ENCODE measurements at places on chromosomes 7 and 10.

- DNase-seq: no peak
These were observed 19.0 kb downstream of the ADCY1 start for GRCh38 chr7:45593121-45593541.

- DNase-seq: no peak
These were observed 48.7 kb downstream of the OAT start for GRCh38 chr10:124369986-124370385.

DNA sequence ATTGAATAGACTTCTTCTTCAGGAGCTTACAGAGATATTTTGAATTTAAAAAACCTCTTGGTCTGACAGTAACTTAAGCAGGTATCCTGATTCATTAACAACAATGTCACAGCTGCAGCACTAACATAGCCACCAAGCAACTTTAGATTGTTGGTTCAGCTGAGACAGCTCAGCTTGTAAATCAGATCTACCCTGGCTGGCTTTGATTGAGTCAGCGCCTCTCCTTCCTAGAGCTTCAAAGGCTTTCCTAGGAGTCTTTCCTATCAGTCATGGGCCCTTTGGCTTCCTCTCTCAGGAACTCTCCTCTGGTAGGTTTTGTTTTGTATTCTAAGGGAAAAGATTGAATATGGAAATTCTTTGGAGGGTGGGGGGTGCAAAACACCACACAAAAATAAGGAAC, 70.7 kb upstream of the STEAP4 start:
- no peak for DNase-seq

- no peak for DNase-seq
These were observed 30.4 kb downstream of the TSPAN12 start for GRCh38 chr7:120827371-120828118.

- no peak for DNase-seq
These were observed 634.7 kb upstream of the AUTS2 start for GRCh38 chr7:68963552-68963951.

DNA sequence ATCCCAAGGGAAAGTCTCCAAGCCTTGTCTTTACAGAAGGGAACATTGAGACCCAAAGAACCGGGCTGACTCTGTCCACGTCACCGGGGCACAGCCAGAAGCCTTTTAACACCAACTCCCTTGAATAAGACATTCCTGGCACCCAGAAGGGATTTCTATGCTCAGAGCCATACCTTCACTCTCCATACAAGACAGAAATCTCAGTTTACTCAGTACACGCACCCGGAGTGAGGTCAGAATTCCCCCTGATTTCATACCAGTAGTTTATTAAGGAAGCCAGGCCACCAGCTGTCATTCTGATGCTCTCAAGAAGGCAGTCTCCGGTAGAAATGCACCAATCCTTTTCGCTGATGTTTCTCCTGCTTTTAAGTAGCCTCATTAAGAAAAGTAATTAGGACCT, 134.2 kb upstream of the KCNMA1 start:
- DNase-seq: no peak

DNA sequence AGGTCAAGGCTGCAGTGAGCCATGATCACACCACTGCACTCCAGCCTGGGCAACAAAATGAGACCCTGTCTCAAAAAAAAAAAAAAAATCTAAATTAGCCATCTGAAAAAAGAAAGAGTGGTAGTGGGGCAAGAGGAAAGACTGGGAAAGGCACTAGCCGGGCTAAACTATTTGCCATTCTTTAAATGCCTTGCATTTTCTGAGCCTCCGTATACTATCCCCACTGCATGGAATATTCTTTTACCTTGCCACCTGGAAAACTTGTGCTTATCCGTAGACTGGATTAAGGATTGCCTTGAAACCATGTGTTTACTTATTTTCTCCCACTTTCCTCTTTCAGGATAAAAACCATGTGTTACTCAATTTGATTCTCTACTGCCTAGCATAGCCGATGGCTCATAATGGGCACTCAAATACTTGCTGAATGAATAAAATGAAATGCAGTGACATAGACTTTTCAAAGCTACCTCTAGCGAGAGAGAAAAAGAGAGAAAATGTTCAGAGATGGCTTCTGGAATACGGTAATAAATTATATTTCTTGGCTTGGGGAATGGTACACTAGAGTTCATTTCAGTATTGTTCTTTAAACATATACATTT, 30.6 kb downstream of the HYCC1 start:
- no peak for DNase-seq

- no peak for DNase-seq
These were observed 44.3 kb downstream of the MACC1 start for GRCh38 chr7:20172736-20173334.

GRCh38 chr7:127862525-127862924, 168.7 kb downstream of the LRRC4 start:
- no peak for DNase-seq

DNA sequence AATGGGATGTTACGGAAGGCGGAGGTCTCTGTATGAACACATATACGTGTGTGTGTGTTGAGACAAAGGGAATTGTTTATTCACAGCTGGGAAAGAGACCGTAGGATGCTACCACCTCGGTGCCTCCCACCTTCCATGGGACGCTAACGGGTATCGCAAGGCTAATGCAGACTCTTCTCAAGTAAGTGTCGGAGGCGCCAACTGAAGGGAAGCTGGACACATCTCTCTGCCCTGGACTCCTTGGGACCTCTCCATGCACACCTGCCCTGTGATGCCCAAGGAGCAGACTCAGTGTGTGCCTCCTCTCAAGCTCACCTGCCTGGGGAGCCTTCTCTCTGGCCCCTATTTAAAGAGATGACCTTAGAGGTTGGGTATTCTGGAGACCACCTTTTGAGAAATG, 230.9 kb downstream of the DNAJB6 start:
- DNase-seq: no peak

DNA sequence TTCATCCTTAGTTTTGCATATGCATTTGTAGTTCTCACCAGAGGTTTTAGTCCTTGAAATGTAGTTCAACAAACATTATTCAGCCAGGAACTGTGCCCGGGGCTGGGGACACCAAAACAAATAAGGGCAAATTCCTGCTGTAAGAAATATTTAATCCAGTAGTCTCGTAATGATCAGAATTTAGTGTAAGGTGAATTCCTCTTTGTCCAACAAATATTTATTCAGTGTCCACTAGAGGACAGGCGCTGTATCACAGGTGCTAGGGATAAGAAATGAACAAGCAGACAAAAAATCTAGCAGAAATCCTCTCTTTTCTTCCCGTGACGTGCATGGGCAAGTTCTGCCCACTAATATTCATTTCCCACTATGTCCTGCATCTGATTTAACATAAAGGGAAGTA, 17.6 kb downstream of the LGI1 start:
- no peak for DNase-seq

- no peak for DNase-seq
These were observed 103.8 kb upstream of the PARD3 start for GRCh38 chr10:34918776-34919315.

DNA sequence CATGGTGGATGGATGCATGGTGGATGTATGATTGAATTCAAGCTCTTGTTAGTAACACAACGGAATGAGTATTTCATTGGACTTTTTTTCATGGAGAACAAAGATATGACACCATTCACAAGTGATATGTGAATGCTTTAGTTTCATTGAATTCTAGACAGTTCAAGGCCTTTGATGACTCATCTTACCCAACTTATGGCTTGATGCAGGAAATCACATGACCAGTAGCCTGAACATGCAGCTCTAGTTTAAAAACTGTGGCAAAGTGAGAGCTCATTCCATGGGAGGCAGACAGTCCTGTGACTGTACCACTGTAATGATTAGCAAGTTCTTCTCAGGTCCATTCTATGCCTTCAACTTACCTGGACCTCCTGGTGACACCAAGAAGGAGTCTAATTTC, 1239.3 kb downstream of the TYW1 start:
- no peak for DNase-seq

GRCh38 chr7:158324397-158325360, 262.9 kb downstream of the PTPRN2 start:
- no peak for DNase-seq

DNA sequence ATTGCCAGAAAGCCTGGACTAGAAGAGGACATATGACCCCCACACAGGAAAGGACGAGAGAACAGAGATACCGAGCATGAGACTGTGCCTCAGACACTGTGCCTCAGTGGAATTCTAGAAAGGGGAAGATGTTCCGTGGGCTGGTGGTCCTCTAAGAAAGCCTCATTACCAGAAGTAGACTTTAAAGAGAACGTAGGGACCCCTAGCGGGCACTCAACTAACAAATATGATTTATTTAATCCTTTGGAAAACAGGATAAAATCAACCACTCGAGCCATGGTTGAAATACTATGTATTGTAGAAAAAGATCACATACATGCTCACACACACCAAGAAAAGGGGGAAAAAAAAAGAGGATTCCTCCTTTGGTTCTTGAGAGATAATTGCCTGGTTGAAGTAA, 701.2 kb upstream of the SORCS1 start:
- DNase-seq: no peak

DNA sequence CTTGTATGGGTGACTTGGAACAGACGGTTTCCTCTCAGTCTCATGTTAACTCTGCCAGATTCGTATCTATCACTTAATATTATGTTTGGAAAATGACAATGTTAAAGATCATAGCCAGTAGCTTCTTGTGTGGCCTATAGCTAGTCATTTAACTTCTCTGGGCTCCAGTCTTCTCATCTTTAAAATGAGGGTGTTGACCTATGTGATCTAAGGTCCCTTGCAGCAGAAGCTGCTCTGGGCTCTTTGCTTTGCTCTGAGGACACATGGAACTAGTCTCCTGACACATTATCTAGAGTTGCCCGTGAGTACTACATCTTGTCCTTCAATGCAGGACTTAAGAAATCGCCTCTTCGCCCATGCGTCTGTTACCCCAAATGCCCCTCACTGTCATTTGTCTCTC, 93.1 kb downstream of the TMEM178B start:
- no peak for DNase-seq

- DNase-seq: no peak
These were observed 216.3 kb downstream of the ADARB2 start for GRCh38 chr10:1520909-1521565.

GRCh38 chr7:114109304-114109703, 190.5 kb upstream of the PPP1R3A start:
- DNase-seq: no peak

- no peak for DNase-seq
These were observed 160.3 kb upstream of the KLF14 start for GRCh38 chr7:130894146-130894908.

GRCh38 chr10:92202536-92202935, 88.3 kb downstream of the CPEB3 start:
- no peak for DNase-seq

- DNase-seq: no peak
These were observed 158.0 kb downstream of the CREB5 start for GRCh38 chr7:28570113-28570969.

- no peak for DNase-seq
These were observed 40.9 kb upstream of the WDR11 start for GRCh38 chr10:120810298-120810697.

DNA sequence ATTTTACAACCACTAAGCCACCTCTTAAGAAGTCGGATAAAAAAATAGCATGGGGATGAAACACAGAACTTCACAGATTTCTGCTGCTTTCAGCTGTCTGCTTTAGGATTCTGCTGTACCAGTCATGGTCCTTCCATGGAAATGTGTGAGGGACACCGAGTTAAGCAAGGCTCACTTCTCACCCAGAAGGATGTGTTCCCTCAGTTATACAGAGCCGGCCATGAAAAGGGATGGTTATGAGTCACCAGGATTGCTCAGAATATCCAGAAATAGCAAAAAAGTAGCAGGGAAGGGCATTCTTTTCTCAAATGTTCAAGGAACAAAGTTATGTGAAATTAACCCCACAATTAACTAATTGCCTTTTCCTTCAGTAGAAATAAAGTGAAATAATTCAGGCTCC, 124.4 kb downstream of the AMPH start:
- no peak for DNase-seq

- DNase-seq: no peak
These were observed 18.7 kb downstream of the AKR1C1 start for GRCh38 chr10:4981722-4982471.

- DNase-seq: no peak
These were observed 15.9 kb downstream of the ITPRIP start for GRCh38 chr10:104322416-104322782.

GRCh38 chr7:64400401-64400800, 86.6 kb downstream of the ZNF736 start:
- no peak for DNase-seq

DNA sequence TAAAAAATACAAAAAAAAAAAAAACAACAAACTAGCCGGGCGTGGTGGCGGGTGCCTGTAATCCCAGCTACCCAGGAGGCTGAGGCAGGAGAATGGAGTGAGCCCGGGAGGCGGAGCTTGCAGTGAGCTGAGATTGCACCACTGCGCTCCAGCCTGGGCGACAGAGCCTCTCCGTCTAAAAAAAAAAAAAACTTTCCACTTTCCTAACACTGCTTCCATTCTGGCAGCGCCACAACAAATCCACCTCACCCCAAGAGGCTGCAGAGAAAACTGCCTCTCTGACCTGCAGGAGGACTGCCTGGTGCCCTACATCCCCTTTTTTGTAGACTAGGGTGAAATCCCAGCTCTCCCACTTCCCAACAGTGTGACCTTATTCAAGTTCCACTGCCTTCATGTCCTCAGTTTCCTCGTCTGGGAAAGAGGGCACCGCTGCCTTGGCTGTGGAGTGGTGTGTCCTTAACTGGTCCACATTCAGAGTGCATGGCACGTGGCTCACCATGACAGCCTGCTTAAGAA, 2.6 kb upstream of the MBL2 start:
- no peak for DNase-seq

- DNase-seq: no peak
These were observed 50.2 kb downstream of the KCNH2 start for GRCh38 chr7:150927956-150928344.

GRCh38 chr10:31102421-31102820, 70.8 kb upstream of the ZNF438 start:
- no peak for DNase-seq

GRCh38 chr7:81605493-81605892, 164.4 kb downstream of the HGF start:
- no peak for DNase-seq

DNA sequence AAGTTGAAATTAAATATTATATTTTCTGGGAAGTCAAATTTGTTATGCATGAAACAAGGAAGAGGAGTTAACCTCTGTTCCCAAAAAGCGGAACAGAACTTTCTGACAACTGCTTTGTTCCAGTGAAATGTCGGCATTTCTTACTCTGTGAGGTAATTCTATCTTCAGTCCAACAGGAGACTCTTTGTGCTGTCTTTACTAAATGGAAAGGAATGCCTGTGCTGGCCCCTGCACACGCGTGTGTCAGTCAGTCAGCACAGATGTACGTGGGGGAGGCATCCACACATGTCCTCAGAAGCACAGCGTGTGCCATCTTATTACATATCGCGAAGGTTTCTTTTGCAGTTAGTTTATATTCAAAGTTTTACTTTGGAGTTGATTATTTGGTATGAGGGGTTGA, 37.5 kb downstream of the NET1 start:
- DNase-seq: no peak

DNA sequence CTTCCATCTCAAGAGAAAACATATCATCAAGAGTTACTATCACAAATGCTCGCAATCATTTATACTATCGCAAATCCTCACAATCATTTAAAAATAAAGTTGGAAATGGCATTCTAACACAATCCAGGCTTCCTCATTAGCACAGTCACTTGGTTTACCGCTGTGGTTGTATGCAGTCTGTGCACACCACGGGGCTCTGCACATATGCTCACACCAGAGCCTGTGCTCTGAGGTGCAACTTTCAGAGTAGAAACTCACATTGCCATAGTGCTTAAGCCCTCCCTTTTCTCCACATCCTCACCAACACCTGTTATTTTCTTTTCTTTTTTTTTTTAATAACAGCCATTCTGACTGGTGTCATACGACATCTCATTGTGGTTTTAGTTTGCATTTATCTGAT, 235.6 kb upstream of the KLF6 start:
- DNase-seq: no peak

GRCh38 chr10:76509446-76509845, 1078.0 kb downstream of the LRMDA start:
- no peak for DNase-seq

GRCh38 chr7:80511964-80512363, at the start of gene GNAT3:
GNAT3 (minus strand) TSS chr7:80512064; CDS start chr7:80511926, 138 bp downstream.
- no peak for DNase-seq

All from stimulated activated CD8-positive, alpha-beta memory T cell treated with anti-CD3 and anti-CD28 coated beads, Interleukin-7, amount 100 ng/mL, for 24 hours (primary cell).